ENCODE measurements at places on chromosomes 16 and 17. TPM values are rescaled to one million over a fixed set of nuclear protein-coding genes. Genes with fewer than 3 reads are reported as not detected.
A peak's percentile ranks its signal among the peaks of the same experiment; 100 is the strongest.

ZNF597 gene
- 5.7 TPM for total RNA-seq

DNA sequence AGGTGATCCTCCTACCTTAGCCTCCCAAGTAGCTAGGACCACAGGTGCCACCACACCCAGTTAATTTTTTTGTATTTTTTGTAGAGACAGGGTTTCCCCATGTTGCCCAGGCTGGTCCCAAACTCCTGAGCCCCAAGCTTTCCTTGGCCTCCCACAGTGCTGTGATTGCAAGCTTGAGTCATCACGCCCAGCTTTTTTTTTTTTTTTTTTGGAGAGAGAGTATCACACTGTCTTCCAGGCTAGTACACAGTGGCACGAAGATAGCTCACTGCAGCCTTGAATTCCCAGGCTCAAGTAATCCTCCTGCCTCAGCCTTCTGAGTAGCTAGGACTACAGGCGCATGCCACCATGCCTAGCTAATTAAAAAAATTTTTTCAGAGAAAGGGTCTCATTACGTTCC, 27.2 kb downstream of the HEATR9 start:
- no peak overlapping the region for H3K27ac ChIP-seq
- no peak overlapping the region for H3K4me3 ChIP-seq
- peaks cover 36% of the 10 kb centered on the region for H3K36me3 ChIP-seq
- DNase-seq, result no peak
- H3K4me1 ChIP-seq, result no peaks in the 10 kb centered on the region

DNA sequence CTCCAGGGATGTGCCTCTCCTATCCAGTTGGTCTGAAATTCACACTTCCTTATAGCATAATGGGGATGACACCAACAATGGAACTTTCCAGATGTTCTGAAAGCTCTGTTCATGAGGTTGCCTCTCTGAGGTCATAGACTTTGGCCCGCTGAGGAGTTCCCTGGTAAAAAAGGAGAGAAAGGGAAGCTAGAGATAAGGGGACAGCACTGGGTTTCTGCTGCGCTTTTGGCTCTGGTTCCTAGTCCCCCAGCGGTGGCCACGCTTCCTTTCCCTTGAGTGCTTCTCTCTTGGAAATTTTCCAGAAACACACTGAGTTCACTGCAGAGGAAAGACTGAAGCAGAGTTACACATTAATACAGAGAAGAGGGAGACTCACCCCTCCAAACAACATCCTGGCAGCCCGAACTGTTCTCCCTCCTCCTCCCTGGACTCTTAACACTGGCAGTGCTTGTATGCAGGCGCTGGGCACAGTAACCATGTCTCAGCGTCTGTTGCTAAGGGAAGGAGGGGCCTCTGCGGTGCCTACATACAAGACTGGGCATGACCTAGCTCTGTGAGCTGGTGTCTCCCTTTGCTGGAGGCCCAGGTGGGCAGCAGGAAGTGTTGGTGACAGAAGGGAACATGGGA, at the start of gene DNAH3:
Gene DNAH3 (minus strand): TSS at position 472 of the 627 bp plus-strand sequence. CDS start 527 bp downstream, outside the sequence.
- no peak for DNase-seq
- H3K4me3 ChIP-seq, result no peak within 1 kb of the TSS
- no peak within 1 kb of the TSS for H3K27ac ChIP-seq

DNA sequence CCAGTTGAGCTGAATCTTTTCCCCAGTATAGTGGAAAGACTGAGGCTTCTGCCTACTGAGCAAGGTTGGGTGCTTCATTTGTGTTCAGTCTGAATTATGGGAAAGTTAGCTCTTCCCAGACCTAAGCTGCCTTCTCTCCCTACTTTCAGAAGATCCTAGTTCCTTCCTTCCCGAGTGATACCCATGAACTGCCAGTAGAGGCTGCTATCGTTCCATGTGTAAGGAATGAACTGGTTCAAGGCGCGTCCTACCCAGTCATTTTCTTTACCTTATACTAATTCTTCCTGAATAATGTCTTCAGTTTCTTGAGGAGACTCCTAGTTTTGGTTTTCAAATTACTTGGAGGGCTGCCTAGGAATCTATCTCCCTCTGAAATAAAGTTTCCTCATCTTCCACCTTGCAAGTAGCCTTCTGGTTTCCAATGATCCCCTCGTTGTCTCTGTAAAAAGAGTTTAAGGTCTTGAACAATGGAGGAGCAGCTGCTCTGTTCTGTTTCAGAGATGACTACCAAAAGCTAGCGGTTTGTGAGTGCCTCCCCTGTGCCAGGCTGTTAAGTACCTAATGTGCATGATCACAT, 934 bp upstream of the AOC2 start:
- H3K4me3 ChIP-seq, result peak overlapping the region; percentile 21
- peak; percentile 48 for DNase-seq
- H3K36me3 ChIP-seq, result peaks cover 42% of the 10 kb centered on the region
- no peak overlapping the region for H3K27ac ChIP-seq
- H3K27me3 ChIP-seq, result no peaks in the 10 kb centered on the region

DNA sequence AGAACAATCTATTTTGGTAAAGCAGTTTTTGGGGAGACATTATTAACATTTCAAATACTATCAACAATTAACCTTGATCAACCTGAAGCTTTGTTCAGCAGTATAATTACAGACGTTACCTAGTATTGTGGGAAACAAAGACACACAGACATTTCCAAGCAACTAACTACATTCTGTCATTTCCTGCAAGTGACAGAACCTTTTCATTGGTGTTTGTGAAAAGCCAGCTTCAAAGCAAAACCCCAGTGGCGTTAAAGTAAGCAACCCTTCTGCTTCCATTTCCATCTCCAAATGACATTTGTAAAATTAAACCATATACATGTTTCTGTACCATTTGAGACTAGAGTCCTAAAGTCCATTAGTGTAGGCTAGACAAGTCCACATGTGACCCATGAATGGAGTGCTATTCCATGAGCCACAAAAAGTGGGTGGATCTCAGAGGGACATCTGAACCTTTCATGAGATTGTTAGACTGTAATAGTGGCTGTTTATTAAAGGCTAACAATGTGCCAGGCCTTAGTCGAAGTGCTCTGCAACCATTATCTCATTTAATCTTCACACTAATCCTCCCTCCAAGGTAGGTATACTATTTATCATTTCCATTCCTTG, 101.2 kb downstream of the SSH2 start:
- H3K27ac ChIP-seq, result peak overlapping the region; percentile 61
- no peaks in the 10 kb centered on the region for H3K27me3 ChIP-seq
